ENCODE measurements at places on chromosomes 1 and 21.

- DNase-seq: no peak
Measured at GRCh38 chr1:13661539-13661938, 38.4 kb upstream of the PRDM2 start.

DNA sequence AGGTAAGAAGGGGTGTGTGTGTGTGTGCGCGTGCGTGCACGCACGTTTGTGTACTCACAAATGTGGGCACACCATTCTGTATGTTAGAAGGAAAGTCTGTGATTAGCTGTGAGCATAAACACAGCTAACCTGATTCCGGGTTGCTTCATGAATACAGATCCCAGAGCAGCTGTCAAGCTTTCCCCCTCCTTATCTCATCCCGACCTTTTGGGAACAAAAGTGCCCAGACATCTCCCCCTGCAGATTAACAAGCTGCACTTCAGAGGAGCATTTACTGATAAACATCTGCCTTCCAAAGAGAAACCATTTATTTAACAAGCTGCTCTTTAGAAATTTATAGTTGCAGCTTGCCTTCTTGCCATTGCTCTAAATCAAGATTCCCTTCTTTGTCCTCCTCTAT is 97.0 kb downstream of the MT1HL1 start:
- no peak for DNase-seq

DNA sequence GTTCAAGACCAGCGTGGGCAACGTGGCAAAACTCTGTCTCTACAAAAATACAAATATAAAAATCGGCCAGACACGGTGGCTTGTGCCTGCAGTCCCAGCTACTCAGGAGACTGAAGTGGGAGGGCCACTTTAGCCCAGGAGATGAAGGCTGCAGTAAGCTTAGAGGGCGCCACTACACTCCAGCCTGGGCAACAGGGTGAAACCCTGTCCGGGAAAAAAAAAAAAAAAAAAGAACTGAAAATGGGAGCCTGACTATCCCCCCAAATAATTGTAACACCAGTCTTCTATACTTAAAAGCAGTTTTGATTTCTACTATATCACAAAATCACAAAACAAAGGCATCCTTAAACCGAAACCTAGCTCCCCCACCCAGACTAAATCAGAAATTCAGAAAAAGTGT is 60.3 kb downstream of the CDC42BPA start:
- no peak for DNase-seq

DNA sequence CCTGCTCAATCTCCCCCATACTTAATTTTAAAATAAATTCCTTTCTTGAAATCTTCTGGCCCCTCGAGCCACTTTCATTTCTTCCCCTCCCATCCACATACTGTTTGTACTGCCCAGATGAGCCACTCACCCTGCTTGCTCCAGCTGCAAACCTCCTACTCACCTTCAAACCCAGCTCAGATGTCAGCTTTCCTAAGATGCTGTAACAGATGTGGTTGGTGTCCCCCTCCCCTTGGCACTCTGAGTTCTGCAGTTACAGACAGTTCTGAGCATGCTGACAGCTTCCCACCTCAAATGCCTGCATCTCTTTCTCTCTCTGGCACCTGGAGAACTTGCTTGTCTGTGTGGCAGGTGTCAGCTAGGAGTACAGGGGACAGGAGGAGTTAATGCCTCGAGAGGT is 106.7 kb downstream of the PTPRU start:
- no peak for DNase-seq

DNA sequence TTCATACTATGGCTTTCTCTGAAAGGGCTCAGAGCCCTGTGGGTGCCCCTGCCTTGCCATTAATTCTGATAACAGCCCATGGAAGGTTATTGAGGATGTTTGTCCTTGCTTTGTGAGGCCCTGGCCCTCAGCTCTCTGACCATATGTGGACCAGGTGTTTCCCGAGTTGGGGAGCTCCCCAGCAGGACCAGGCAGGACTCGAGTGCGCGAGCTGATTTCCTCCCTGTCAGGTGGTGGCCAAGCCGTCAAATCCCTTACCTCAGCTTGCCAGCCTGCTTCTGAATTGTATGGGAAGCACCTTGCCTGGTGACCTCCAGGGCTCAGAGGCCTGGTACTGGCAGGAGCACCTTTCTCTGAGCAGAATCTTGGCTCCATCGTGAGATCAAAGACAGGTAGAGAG is 17.9 kb upstream of the SDE2 start:
- no peak for DNase-seq

GRCh38 chr1:40773748-40774265 is 9.8 kb upstream of the KCNQ4 start:
- DNase-seq: no peak

DNA sequence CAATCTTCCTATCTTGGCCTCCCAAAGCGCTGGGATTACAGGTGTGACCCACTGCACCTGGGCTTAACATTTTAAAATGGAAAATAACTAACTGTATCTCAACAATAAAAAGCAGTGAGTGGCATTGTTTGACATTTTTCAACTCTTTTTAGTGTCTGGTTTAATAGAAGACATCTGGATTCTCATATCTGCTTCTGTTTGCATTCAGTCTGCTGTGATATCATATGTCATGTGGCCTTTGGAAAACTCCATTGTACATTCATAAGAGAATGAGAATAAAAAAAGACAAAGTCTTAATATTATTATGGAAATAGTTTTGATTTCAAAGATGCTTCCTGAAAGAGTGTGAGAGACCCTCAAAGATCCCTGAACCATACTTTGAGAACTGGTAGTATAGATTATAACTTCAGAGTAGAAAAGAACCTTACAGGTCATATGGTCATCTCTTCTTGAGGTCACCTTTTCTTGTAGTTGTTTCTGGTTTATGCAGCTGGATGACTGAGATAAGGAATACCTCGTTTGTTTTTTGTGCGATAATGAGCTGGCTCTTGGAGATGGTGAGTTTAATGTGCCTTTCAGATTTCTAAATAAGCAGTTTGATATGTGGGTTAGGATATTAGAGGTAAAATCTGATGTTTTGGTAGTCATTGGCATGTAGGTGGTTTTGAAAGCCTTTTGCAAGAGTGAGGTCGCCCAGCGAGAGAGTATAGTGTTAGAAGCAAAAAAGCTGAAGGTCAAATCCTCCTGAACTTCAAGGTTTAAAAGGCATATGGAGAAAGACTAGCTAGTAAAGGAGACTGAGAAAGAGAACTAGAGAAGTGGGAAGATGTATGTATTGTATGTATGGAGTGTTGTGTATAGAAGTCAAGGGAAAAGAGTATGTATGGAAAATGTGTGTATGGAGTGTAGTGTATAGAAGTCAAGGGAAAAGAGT is 17.2 kb downstream of the CEP350 start:
- no peak for DNase-seq

- no peak for DNase-seq
Measured at GRCh38 chr1:118317842-118318614, 133.0 kb upstream of the SPAG17 start.

DNA sequence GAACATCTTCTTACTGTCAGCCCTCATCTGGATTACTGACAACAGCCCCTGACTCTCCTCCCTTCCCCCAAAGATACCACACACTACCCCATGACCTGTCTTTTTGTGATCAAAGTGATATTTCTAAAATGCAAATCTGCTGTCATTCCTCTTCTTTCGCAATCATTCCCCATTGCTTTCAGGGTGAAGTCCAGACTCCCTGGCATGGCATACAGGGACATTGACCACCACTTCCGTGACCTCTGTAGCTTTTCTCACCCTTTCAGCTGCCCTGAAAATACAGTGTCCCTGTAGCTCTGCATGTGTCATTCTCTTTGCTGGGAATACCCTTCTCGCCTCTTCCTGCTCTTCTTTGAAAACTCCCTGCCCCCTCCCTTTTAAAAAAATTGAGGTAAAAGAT is 4.1 kb downstream of the SERINC2 start:
- no peak for DNase-seq

- DNase-seq: no peak
Measured at GRCh38 chr1:36715797-36716196, 233.1 kb upstream of the CSF3R start.

DNA sequence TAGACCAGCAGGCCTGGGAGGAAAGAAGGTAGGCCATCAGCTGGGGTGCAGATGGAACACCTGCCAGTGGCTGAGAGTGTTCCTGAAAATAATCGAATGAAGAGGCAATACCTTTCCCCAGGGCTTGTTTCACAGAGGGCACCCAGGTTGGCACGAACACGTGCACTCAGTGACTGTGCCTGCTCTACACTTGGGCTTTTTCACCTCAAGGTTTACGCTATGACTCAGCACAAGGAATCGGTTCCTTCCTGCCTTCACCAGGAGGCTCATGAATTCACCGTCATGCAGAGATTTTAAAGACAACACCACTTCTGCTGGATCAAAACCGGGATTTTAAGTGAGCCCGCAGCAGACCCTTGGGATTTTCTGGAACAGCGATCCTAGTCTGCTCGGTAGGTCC is 118.5 kb upstream of the ADAR start:
- no peak for DNase-seq

DNA sequence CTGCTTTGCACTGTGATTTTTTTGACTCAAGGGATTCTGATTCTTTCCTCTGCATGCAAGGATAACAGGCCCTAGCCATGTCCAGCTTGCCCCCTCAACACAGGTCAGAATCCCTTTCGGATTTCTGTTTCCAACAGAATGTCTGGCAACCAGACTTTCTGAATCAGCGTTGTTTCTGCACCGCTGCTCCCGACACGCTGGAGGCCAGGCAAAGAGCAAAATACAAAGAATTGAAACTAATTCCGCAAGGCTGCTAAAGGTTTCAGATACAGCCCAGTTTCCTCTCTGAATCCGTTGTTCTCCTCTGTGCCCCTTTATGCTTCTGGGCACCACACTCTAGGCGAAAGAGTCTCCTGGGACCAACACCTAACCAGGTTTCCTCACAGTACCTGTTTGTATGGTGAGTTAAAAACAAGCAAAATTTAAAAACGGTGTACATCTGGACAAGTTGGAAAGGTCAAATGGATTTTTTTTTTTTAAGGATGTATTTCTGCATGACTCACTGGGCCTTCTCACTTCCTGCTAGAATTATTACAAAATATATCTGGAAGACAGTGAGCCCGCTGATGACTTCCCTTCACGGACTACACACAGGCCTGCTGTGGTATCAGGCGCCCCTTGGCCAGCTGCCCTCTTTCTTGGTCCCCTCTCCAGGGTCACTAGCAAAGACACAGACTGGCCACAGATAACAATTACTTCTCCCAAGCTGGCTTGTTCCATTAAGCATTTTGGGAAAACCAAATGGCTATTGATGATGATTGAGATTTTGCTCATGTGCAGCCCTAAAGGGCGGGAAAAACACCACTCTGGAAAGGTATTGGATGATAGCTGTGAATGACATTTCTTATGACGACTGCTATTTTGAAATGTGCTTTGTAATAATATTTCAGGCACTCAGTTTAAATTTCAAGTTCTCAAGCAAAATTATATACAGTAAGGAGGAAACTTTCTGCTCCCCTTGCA is 118.3 kb downstream of the TGFB2 start:
- DNase-seq: peak; percentile 93

- no peak for DNase-seq
Measured at GRCh38 chr1:101116006-101116405, 90.4 kb upstream of the DPH5 start.

- DNase-seq: peak; percentile 87
Measured at GRCh38 chr1:203692565-203693470, 66.2 kb downstream of the ATP2B4 start.

DNA sequence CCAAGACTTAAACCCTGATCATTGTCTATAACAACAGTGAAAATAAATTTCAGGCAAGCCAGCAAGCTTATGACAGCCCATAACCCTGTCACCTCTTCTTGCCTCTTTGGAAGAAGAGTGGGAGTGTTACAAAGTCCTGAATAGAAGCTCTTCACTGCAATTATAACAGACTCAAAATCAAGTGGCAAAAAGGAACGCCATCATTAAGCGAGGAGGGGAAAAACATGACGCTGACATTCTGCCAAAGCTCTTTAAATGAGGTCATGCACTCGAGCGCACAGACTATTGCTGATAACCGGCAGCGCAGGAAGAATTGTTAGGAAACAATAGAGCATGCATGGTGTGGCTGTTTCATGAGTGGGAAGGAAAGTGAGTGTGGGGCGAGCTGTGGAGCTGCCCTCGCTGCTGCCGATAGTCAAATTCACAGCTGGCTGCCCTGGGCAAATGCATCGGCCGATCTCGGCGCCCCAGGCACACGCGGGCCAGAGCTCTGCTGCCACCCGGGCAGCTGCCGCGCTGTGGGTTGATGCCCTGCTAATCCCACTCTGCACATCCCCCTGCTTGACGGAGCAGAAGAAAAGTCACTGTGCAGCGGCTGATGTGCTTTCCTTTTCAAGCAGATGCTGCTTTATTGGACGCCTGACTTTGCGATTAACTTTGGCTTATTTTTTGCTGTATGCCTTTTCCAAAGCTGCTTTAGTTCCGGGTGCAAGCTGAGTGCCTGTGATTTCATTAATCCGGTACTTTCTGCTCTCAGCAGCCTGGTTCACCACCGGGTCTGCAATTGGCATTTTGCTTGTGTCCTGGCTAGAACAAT is 102.4 kb upstream of the ST6GALNAC5 start:
- DNase-seq: no peak

DNA sequence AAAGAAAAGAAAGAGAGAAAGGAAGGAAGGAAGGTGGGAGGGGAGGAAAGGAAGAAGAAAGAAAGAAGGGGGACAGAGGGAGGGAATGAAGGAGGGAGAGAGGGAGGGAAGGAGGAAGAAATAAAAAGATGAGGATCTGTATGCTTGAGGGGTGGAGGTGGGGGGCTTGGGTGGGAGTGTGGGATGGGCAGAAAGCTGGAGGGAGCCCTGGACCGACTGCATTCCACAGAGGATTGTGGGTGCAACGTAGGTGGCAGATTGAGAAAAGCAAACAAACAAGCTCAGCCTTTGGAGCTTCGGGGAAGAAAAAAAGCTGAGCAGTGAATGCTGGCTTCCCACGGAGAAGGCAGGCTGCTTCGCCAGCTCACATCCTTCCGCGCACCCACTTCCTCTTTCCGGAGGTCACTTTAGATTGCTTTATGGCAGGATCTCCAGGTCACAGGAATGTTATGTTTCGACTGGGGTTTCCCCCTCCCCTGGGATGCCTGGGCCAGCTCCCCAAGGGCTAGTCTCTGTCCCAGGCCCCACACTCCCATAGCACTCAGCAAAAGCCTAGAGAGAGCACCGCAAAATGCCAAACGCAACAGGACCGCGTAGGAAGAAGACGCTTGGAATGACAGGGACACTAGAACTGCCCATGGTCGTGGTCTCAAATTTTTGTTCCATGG is 20.7 kb upstream of the LGALS8 start:
- no peak for DNase-seq

All from HS-5 (cell line).